ENCODE measurements at places on chromosomes 7 and 10.

GRCh38 chr10:6840766-6841165 lies 260.7 kb upstream of the PRKCQ start:
- no peak for DNase-seq

- no peak for DNase-seq
Measured at GRCh38 chr10:89845541-89846280, 144.3 kb downstream of the KIF20B start.

DNA sequence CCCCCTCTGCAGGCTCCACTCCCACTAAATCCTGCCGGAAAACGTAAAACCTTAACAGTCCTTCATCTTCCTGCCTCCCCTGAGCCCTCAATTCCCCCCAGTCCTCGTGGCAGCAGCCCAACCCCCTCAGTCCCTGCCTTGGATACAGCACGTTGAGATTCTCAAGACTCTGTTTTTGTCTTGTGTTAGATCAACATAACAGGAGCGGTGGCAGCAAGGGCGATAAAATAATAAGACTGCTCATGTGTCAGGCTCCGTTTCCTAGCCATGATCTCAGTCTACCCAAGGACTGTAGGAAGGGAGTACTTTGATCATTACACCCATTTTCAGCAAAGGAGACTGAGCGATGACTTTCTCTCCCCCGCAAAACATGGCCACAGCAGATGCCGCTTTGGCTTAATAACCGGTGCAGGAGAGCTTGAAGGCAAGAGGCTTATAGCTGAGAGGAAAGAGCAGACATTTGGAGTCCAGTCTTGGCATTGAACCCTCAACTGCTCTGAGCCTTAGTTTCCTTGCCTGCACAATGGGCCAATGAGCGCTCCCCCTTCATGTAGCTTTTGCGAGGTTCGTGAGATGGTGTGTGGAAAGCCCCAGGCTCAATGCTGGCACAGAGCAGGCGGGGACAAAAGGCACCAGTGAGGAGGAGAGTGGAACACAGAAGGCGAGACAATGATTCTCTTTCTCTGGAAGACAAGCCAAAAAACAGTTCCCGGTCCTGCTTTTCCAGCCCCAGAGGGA lies 42.1 kb upstream of the PCBD1 start:
- DNase-seq = no peak

DNA sequence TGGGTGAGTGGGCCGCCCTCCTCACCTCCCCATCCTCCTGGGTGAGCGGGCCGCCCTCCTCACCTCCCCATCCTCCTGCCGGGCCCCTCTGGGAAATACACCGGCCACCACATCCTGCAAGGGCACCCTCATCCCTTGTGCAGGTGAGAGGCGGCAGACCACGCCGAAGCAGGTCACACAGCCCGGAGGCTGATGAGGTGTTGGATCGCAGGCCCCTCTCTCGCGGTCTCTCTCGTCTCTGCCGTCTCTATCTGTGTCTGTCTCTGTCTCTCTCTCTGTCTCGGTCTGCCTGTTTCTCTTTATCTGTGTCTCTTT lies 30.8 kb upstream of the FOXL3 start:
- DNase-seq = no peak

DNA sequence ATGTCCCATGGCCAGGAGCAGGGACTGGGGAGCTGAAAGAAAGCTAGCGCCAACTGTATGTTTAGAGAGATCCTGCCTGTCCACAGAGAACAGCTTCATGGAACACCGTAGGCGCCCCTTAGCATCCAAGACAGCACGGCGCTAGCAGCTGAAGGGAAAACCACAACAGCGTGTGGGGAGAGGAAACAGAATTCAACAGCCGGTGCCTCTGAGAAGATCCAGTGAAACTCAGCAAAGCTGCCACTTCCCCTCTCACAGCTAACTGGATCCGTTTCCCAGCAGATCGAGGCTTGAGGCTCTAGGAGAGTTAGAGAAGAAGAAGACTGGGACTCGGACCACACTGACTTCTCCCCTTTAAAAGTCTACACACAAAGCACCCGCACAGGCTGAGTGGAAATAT lies 145.0 kb downstream of the MAD1L1 start:
- DNase-seq = no peak

DNA sequence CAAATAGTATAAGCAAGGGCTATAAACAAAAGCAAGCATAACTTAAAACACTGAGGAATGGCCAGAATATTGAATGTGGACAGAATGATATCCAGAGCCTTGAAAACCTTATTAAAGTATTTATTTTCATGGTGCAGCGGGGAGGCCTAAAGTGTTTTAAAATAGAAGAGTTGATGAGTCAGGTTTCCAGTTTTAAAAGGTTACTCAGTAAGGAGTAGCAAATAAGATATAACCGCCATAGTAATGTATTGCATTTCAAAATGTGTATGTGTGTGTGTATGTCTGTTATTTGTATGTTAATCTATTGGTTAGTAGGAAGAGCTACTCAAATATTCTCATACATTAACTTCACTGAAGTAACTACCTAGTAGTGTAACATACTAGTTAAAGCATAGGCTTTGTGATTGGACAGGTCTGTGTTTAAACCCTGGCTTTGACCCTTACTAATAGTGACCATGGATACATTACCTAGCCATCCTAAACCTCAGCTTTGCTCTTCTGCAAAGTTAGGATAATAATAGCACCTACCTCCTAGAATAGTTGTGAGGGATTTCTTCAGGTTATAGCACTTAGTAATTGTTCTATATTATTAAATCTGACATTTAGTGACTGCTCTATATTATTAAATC lies 16.9 kb downstream of the CUTC start:
- DNase-seq = no peak

GRCh38 chr10:13589316-13589715 lies 2.6 kb downstream of the PRPF18 start:
- no peak for DNase-seq

GRCh38 chr7:63233881-63234280 lies 764.8 kb upstream of the ZNF722 start:
- no peak for DNase-seq

DNA sequence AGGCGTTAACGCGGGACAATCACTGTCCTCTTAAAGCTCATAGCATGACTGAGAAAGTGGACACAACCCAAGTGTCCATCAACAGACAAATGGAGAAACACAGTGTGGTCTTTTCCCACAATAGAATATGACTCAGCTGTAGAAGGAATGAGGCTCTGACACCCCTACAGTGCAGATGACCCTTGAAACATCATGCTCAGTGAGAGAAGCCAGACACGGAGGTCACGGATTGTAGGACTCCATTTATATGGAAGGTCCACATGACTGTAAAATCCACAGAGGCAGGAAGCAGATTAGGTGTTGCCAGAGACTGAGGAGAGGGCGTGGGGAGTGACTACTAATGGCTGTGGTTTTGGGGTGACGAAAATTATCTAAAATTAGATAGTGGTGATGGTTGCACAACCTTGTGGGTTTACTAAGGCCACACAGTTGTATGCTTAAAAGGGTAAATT lies 6.1 kb upstream of the NCAPG2 start:
- no peak for DNase-seq

DNA sequence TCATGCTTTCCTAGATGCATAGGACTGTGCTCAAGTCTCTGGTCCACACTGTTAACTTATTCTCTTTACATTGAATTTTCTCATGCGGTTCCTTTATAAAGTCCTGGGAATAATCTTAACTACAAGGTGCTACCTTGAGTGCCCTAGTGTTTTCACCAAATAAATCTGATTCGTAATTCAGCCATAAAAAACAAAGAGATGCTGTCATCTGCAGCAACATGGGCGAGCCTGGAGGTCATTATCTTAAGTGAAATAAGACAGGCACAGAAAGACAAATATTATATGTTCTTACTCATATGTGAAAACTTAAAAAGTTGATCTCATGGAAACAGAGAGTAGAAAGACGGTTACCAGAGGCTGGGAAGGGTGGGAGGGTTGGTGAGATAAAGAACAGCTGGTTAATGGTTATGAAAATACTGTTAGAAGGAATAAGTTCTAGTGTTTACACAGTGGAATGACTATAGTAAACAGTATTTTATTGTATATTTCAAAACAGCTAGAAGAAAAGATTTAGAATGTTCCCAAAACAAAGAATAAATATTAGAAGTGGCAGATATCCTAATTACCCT lies 38.3 kb downstream of the NT5C3A start:
- DNase-seq = no peak

GRCh38 chr7:12596225-12596790 lies 25.8 kb downstream of the SCIN start:
- DNase-seq = no peak

- no peak for DNase-seq
Measured at GRCh38 chr10:75396631-75397495, 4.7 kb downstream of the ZNF503 start.

- no peak for DNase-seq
Measured at GRCh38 chr7:109479388-109479787, 909.7 kb downstream of the DNAJB9 start.

GRCh38 chr7:116766881-116767280 lies 94.9 kb downstream of the MET start:
- no peak for DNase-seq

GRCh38 chr7:134827889-134828288 lies 48.5 kb downstream of the CALD1 start:
- no peak for DNase-seq

- no peak for DNase-seq
Measured at GRCh38 chr10:110680273-110681020, 36.3 kb downstream of the RBM20 start.

DNA sequence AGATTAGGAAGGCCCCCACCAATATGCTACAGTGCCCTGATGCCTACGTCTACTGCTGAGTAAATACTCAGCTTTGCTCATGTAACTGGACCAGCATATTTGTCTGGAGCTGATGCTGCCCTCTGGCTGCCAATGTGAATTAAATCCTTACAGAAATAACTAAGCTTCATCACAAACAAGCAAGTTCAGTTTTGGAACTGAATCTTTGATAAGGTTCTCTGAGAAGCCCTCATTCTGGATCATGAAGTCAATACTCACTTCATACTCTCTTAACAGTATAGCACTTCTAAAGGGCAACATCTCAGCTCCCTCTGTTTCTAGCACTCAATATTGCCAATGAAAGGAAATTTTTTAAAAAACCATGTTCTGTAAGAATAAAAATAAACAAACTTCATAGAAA lies 246.7 kb downstream of the ETV1 start:
- DNase-seq = no peak

- no peak for DNase-seq
Measured at GRCh38 chr7:105600720-105601550, 19.6 kb upstream of the EFCAB10 start.

DNA sequence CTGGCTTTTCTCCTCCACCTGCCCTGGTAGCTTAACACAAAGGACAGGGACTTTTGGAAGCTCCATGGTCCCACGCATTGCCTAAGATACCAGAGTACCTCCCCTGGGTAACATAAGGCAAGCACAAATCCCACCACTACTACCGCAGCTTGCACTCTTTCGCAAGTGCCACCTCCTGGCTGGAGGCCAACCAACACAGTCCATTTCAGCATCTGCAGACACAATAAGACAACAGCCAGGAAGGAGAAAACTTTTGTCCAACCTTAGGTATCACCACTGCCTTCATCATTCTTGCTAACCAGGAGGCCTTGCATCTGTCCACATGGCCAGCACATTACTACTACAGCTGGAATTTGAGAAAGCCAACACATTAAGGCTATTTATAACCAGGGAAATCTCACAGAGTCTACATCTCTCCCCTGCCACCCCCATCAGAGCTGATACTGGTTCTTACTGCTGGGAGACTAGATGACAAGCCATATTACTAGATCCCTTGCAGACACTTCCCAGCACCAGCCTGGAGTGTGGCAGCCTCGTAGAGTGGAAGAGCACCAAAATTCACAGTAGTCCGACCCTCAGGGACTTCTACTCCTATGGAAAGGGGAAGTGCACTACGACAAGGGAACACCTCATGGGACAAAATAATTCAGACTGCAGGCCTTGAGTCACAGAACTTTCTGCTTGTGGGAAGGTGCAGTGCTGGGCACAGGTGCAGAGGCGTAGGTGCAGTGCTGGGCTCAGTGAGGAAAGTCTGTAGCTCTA lies 39.8 kb upstream of the CDK13 start:
- no peak for DNase-seq

DNA sequence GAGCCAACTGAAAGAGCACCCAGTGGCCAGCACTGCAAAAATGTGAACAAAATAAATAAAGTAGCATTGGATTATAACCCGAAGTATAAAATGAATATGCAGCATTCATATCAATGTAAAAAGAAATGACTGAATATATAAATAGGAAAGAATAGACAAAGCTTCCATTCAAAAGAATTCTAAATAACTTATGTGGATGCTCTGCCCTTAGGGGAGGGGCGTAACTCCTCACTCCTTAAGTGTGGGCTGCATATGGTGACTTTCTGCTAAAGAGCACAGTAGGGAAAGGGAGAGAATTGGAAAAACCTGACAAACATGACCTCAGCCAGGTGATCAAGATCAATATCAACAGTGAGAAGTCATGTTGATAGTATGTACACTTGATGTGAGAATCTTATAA lies 109.9 kb upstream of the DOCK1 start:
- DNase-seq = no peak

DNA sequence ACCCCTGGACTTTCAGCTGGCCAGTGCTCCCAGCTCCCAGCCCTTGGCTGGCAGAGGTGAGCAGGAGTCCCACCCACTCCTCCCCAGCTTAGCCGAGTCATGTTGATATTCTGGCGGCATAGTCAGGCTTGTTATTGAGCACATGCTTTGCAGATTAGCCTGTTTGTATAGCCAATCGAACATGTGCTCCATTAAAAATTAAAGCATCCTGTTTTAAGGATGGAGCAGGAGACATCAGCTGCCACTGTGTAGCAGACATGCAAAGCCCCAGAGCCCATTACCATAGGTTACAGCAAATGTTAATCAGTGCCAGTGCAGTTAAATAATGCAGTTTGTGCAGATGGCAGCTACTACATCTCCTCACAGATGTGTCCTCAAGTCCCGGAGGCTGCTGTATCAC lies 574.6 kb upstream of the GALNT17 start:
- no peak for DNase-seq

GRCh38 chr7:129875160-129875559 lies 77.6 kb downstream of the UBE2H start:
- DNase-seq = no peak

DNA sequence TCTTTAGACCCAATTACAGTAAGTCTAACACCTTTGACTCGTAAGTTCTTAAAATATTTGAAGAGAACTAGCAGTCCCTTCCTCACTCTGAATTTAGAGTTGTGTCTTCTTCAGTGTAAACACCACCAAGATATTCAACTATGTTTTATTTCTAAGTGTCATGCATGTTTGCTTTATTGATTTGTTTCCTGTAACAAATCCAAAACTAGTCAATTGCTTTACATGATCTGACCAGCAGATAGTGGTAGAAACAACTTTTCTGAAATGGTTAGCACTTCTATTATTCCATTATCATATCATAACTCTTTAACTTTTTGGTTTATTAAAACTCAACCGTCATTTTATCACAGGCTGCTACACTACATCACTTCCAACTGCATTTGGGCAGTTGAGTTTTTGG lies 90.1 kb downstream of the INHBA start:
- DNase-seq = no peak

GRCh38 chr10:84668186-84668763 lies 339.9 kb downstream of the CCSER2 start:
- no peak for DNase-seq

DNA sequence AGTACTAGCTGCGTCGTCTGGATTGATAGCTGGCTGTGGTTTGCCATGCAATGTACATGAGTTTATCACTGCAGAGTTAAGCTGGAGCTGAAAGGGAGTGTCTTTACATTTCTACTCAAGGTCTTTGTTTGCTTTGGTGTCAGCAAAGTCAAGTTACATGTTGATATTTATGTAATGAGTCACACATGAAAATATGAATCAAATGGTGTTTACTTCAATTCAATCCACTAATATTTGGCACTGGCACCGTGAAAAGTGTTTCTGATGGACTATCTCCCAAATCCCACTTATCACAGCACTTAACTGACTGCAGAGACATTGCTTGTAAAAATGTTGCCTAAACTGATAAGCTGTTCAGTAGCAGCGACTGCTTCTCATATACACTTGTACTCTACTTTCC lies 395.9 kb downstream of the TFEC start:
- no peak for DNase-seq
